Stimulated activated CD8-positive, alpha-beta memory T cell treated with anti-CD3 and anti-CD28 coated beads, Interleukin-15, amount 100 ng/mL, for 4 hours (primary cell): ENCODE measurements at places on chromosomes 1 and 21.

DNA sequence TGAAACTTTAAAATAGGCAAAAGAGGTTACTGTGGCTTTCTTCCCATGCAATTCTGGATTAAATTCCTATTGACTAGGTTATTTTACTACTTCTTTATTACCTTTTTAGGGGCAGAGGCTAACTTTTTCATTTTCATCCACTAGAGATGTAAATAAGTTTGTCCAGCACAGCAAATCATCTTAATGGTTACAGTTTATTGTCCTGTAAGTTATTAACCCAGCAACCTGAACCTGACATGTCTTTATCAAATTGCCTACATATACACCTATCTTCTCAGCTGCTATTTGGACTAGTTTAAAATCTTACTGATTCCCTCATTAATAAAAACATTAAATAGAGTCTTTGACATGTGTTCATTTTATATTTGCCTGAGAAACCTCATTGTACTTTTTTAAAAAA lies 6.9 kb upstream of the SCYL3 start:
- DNase-seq: no peak

- DNase-seq: no peak
Measured at GRCh38 chr1:84912726-84913554, 19.9 kb upstream of the LPAR3 start.

- DNase-seq: no peak
Measured at GRCh38 chr1:189027512-189027911, 1450.2 kb downstream of the BRINP3 start.

DNA sequence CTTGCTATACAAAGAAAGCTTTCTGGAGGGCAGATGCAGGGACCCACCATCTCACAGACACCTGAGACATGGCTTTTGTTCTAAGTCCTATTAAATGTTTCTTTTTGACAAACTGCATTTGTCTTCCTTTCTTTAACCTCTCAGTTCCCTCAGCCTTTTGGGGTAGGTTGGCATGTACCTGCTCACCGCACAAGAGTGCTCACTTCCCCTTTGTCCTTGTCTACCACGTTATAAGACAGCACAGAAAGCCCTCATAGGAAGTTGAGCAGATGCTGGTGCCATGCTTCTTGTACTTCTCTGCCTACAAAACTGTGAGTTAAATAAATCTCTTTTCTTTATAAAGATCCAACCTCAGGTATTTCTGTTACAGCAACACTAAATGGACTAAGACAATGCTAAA lies 31.9 kb upstream of the RGS21 start:
- DNase-seq: no peak

DNA sequence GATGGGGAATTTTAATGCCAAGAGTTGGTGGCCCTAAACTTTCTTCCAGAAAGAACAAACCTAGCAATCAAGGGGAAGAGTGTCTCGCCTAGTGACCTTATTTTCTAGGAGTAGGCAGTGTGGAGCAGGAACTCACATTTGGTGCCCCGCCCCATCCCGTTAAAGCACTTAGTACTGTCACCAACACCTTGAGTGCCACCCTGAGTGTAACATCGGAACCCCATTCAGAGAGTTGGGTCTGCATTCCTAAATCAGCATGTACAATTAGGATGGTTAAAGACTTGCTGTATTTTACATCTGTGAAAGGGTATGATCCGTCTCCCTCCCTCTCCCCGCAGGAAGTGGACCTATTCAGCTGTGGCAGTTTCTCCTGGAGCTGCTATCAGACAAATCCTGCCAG lies 15.5 kb downstream of the ETS2 start:
- DNase-seq: no peak
